ENCODE measurements at places on chromosomes 11 and 22. TPM values are rescaled to one million over a fixed set of nuclear protein-coding genes. Genes with fewer than 3 reads are reported as not detected.

DNA sequence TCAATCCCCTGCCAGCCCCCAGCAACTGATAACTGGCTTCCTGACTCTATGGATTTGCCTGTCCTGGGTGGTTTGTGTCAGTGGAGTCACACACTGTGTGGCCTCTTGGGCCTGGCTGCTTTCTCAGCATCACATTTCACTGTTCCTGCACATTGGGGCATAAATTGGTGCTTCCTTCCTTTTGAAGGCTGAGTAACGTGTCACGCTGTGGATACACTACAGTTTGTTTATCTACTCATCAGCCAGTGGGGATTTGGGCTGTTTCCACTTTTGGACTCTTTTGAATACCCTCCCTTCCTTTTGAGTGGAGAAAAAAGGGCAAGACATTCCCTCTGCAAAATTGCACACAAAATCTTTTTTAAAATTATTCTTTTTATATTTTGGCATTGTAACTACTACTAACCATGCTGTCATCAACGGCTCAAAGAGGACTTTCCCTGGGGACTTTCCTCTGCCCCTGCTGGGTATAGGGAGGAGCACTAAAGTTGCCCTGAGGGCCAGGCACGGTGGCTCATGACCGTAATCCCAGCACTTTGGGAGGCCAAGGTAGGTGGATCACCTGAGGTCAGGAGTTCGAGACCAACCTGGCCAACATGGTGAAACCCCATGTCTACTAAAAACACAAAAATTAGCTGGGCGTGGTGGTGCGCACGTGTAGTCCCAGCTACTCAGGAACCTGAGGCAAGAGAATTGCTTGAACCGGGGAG, 7.8 kb upstream of the CELSR1 start:
- DNase-seq = no peak

DNA sequence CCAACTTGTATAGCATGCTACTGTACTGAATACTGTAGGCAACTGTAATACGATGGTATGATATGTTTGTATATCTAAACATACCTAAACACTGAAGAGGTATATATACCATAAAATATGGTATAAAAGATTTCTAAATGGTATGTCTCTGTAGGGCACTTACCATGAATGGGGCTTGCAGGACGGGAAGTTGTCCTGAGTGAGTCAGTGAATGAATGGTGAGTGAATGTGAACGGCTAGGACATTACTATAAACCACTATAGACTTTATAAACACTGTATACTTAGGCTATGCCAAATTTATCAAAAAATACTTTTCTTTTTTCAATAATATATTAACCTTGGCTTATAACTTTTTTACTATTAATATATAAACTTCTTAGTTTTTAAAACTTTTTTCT, 66.8 kb downstream of the ZC3H12C start:
- no peak for DNase-seq

GRCh38 chr22:20528405-20528978, 21.1 kb downstream of the MED15 start:
- no peak for DNase-seq

DNA sequence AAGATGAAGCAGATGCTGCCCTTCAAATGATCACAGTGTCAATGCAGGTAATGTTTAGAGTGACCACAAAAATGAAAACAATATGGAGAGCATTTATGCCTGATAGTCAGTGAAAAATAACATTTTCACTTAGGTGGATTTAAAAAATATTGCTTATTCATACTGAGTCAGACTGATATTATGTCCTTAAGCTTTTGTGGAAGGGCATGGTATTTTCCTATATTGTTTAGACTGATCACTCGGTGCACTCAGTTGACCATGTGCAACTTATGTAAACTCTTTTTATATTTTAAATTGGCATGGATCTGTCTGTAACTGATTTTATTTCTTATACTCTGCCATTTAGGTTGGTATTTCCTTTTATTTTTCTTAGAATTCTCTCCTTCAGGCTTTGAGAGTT, 106.6 kb downstream of the DYNC2H1 start:
- no peak for DNase-seq

Gene DENND6B
- polyA plus RNA-seq = 0.34 TPM

Data from immature natural killer cell (primary cell).